ENCODE measurements at places on chromosomes 4 and X.

GRCh38 chr4:186700746-186701145 lies 22.9 kb downstream of the FAT1 start:
- DNase-seq: no peak

DNA sequence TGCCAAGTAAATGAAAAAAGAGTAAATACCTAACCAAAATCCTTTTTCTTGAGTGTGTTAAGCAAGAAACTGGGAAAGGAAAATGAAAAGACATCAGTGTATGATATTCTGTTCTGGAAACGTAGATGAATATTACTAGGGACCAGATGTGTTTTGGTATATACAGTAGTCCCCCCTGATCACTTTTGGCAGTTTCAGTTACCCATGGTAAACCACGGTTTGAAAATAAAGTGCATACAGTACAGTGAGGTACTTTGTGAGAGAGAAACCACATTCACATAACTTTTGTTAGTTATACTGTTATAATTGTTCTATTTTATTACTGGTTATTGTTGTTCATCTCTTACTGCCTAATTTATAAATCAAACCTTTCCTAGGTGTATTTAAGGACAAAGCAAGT lies 250.9 kb downstream of the TENM3 start:
- no peak for DNase-seq

DNA sequence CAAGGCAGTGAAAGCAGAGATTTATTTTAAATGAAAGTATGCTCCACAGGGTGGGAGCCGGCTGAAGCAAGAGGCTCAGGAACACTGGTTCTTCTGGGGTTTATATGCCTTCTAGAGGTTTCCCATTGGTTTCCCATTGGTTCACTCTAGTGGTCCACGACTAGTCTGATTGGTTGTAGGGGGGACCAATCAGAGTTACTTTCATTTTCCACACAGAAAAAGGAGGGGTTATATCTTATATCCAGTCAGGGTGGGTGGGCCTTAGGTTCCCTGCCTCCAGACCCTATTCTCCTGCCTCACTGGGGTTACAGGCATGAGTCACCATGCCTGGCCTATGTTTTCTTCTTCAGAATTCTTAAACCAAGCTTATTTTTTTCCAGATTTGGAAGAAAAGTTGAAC lies 101.6 kb downstream of the KLHL8 start:
- peak; percentile 34 for DNase-seq

DNA sequence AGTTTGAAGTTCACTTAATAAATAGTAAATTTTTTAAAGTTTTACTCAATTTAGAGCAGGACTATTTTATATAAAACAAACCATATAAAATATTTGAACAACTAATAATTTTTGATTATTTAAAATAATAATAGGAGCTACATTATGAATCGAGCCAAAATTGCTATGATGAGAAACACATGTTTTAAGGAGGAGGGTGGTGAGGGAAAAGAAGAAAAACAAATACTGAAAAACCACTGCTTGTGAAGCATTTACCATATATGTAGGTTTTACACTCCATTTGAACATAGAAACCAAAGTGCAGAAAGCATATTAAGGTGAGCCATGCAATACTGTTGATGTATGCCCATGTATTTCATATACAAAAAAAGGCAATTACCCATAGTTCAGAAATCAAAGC lies 448.9 kb downstream of the FSTL5 start:
- no peak for DNase-seq

DNA sequence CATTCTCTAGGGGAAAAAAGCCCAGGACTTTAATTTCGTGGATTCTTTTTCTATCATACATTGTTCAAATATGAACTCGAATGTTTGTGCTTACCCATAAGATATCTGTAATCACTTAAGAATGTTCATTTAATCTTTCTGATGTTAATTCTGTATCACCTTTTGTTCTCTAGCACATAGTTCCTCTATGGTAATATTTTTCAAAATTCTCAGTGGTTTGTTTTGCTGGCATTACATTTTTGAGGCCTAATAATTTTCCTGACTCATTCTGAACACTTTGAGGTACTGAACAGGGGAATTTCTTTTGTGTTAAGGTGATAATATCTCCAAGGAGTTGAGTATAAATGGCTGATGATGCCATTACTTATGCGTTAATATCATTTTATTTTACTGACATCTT lies 490.7 kb upstream of the PITX2 start:
- DNase-seq: no peak

DNA sequence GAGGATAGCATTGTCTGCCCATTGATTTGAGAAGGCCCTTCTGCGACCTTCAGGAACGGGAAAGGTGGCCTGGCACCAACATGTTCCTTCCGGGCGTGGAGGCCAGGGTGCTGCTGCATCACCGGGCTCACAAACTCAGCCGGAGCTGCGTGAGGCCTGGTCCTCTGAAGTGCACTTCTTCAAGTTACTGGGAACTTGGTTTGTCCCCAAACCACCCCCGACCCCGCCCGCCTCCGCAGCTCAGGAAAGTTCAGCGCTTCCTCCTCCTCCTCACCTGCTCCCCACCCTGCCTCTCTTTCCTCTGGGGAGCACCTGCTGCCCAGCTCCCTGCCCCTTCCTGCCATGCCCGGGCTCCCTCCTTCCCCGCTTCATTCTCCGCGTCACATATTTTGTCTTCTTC lies 116.0 kb upstream of the LRPAP1 start:
- no peak for DNase-seq

- DNase-seq: no peak
Measured at GRCh38 chr4:1927675-1928074, 56.5 kb downstream of the NSD2 start.

- DNase-seq: no peak
Measured at GRCh38 chrX:153800177-153800722, 5.8 kb downstream of the SSR4 start.

DNA sequence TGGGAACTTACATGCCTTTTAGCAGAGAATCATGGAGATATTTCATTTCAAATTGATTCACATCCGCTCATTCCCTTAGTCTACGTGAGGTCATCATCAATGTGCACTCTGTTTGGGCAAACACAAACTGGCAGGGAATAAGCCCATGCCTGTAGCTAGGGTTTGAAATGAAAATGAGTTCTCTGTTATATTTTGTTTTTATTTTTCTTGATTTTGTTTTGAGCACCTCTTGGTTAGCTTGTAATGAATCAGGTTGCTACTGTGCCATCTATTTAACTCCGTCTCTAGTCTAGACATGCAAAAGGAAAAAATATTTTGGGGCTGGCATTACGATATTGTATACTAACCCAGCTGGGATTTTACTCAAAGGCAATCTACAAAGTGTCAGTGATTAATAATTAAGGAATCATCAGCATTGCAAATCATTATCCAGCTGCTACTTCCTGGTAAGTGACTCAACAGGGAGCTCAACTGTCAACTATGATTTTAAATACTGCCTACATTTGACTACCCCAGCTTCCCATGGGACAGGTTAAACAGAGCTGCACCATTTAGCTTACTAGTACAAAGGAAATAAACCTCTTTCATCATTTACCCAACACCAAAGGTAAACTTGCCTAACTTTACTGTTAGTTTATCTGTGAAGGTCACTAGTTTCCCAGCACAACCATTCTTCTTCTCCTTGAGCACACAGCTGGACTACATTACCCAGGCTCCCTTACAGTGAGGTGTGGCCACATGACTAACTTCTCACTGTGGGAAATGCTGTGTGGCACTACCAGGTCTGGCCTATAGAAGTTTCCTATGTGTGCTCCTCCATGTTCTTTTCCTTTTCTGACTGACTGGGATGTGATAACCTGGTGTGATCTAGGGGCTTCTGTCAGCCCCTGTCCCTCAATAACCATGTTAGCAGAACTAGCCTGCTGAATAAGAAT lies 21.2 kb upstream of the TRPC5OS start:
- peak; percentile 1 for DNase-seq

- no peak for DNase-seq
Measured at GRCh38 chr4:56762484-56763250, 58.8 kb downstream of the SPINK2 start.

GRCh38 chr4:108612365-108612764 lies 8.0 kb upstream of the RPL34 start:
- DNase-seq: no peak

GRCh38 chr4:137116144-137116543 lies 416.1 kb downstream of the PCDH18 start:
- no peak for DNase-seq

DNA sequence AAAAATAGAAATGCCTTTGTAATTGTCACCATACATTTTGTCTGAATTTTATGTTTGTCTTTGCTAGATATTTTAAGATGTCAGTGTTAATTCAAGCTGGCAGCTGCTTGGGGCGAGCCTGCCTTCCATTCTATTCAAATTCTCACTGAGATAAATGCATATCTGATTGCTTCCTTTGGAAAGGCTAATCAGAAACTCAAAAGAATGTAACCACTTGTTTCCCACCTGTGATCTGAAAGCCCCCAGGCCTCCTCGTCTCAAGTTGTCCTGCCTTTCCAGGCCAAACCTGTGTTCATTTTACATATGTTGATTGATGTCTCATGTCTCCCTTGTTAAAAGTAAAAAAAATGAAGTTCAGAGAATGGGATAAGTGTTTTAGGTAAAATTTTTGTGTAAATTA lies 318.7 kb upstream of the TECRL start:
- DNase-seq: no peak

DNA sequence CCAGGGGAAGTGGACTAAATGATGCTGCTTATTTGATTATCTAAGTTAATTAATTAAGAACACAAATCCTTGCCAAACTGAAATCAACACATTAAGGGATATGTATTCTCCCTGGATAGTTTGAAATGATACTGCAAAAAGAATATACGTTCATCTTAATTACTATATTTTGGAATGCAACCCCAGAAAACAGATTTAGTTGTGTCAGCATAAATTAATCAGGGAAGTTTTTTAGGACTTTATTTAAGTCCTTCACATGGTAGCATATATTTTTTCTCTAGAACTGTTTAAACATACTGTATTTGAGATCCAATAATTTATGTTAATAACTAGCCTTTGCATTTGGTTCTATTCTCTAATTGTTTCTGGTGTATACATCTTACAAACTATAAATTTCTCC lies 52.5 kb downstream of the NRK start:
- no peak for DNase-seq

- peak; percentile 76 for DNase-seq
Measured at GRCh38 chr4:74189331-74190043, 31.6 kb downstream of the MTHFD2L start.

- DNase-seq: no peak
Measured at GRCh38 chrX:65488495-65488894, 46.1 kb downstream of the LAS1L start.

- no peak for DNase-seq
Measured at GRCh38 chr4:98006060-98006459, 137.2 kb downstream of the STPG2 start.

- DNase-seq: no peak
Measured at GRCh38 chr4:56692576-56692975, 11.5 kb upstream of the HOPX start.

- DNase-seq: peak; percentile 41
Measured at GRCh38 chrX:9464435-9465371, at the start of gene TBL1X. TBL1X (plus strand) TSS chrX:9465058; CDS start chrX:9653587, 188,529 bp downstream.

DNA sequence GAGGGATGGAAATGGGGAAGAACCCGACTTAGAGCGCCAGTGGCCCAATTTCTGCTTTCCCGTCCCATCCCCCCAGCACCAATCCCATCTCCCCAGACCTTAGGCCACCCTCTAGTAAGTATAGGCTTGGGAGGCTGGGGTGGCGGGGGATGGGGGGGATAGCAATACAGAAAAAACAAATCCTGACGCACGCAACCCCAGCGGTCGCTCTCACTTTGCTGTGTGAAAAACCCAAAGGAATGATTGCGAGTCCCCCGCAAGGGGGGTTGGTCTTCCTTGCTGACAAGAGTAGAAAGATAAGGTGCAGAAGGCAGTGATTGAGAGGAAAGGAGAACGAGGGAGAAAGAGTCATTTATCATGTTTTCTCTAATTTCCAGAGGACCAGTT lies 863 bp downstream of the CPE start:
- DNase-seq: no peak

DNA sequence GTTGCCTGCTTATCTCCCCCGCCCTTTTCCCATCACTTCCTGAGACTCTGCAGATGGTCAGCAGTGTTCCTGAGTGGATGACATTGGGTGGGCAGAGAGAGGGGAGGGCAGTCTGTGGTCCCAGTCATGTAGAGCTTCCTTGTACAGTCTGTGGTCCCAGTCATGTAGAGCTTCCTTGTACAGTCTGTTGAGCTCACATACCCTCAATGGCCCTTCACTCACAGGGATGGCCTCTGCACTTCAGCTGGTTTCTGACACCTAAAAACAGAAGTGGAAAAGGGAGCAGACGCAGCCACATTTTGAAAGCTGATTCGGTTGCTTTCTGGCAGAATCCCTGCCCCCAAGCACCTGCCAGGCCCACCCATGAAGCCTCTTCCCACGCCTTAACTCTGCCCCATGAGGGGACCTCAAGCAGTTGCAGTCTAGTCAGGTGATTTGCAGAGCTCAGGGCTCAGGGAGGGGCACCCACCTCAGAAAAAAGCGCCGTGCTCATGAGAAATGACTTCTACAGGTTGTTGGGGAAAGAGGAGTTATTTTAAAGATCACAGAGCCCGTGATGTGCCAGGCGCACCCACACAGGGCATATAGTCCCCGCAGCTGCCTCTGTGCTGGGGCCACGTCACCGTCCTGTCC lies 3.6 kb upstream of the TMEM271 start:
- DNase-seq: no peak

GRCh38 chr4:53315300-53315699 lies 50.6 kb downstream of the SCFD2 start:
- no peak for DNase-seq

DNA sequence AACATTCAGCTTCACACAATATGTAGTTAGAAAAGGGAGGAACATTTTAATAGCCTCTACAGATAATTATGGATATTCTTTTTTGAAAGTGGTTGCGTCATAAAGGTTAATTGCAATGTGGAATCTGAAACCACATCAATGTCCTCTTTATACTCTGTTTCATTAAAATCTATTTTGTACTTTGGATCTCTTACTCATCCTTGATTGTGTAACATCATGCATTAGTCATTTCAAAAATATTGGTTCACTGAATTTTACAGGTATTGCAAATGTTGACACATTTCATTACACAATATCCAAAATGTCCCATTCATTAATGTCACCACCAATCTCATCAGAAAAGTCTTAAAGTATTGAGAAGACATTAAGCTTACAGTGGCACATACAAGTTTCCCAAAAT lies 62.7 kb upstream of the USP9X start:
- no peak for DNase-seq

DNA sequence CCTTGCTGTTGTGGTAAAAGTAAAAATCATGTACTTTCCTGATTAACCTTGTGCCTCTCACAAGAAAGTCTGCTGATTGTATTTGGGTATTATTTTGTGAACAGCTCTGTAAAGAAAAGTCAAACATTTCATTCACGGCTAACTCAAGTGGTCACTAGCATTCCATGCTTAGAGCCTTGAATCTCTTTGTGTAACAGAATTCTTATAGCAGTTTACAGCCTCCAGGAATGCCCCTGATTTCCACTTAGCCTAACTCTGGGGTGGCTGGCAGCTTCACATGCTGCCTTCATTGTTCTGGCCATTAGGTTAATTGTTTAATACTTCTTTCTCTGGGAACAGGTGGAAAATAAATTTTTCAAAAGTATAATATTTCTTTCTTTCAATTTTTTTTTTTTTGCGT lies 226.7 kb downstream of the RBMX2 start:
- no peak for DNase-seq
